ENCODE measurements at places on chromosomes 6 and 20.

- DNase-seq: no peak
These were observed 259.6 kb downstream of the TBC1D7 start for GRCh38 chr6:13068586-13069210.

- DNase-seq: no peak
These were observed 129.5 kb upstream of the SUPT3H start for GRCh38 chr6:45507186-45507585.

GRCh38 chr6:25155211-25155610, 124.0 kb upstream of the CARMIL1 start:
- DNase-seq: no peak

- DNase-seq: no peak
These were observed 30.9 kb downstream of the LRRC1 start for GRCh38 chr6:53825532-53826321.

DNA sequence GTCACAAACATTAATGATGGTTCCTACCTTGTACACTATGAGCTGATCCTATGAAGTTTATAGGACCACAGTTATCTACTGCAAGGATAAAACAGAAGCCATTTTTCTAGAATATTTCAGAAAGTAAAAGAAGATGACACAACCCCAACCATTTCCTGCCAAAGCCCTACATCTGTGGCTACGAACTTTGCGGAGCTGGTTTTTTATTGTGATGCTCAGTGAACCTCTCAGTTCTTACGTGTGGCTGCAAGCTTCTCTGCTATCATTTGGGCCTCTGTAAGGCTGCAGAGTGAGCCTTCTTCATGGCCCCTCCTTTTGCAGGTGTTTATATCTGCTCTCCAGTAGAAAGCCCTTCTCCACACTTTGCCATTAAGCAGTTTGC, 17.8 kb upstream of the TAGAP start:
- no peak for DNase-seq

- no peak for DNase-seq
These were observed 52.8 kb upstream of the RIPOR2 start for GRCh38 chr6:24988562-24988961.

- DNase-seq: peak; percentile 75
These were observed 50.5 kb upstream of the ASIP start for GRCh38 chr20:34190679-34191090.

DNA sequence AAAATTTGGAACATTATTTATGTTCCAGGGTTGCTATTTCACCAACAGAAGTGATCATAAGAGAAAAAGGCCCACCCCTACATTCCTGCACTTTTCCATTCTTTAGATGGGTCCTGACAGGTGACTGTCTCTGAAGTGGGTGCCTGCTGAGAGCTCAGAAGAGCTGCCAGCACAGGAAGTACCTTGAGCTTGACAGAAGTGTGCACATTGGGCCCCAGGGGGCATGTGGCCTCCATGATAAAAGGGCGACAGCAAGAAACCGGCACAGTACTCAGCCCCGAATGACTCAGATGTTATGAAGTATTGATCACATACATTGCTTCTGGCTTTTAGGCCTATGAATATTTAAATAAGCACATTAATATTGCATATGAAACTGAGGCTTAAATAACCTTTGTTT, 150.4 kb downstream of the PCSK2 start:
- DNase-seq: no peak

DNA sequence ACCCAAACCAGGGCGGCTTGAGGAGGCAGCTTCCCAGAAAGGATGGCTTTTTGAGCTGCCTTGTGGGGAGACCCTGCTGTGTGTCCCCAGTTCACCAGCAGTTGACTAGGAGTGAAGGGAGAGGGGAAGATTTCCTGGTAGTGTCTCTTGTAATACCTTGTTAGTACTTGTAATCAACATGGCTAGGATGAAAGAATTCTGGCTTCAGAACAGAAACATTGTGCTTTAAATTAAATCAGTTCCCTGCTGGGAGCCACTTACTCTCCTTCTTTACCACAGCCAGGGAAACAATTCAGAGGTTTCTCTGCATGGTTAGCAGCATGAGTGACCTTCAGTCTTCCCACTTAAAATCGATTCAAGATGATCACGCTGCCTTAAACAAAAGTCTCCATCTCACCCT, 525.4 kb upstream of the ID4 start:
- no peak for DNase-seq

GRCh38 chr6:9131616-9132015, 696.3 kb upstream of the SLC35B3 start:
- no peak for DNase-seq

DNA sequence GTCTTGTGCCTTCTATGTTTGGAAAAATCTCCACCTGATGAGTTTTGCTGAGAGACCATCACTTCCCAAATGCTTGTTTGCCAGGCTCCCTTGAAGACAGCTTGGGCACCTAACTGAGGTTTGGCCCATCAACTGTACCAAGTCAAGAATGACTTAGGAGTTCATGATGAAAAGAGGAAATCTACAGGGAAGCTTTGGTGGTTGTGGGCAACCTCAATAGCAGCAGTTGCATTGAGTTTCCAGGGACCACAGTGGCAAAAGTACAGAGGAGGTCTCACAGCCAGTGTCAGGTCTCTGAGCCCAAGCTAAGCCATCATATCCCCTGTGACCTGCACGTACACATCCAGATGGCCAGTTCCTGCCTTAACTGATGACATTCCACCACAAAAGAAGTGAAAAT, 49.7 kb upstream of the PHACTR1 start:
- DNase-seq: no peak

DNA sequence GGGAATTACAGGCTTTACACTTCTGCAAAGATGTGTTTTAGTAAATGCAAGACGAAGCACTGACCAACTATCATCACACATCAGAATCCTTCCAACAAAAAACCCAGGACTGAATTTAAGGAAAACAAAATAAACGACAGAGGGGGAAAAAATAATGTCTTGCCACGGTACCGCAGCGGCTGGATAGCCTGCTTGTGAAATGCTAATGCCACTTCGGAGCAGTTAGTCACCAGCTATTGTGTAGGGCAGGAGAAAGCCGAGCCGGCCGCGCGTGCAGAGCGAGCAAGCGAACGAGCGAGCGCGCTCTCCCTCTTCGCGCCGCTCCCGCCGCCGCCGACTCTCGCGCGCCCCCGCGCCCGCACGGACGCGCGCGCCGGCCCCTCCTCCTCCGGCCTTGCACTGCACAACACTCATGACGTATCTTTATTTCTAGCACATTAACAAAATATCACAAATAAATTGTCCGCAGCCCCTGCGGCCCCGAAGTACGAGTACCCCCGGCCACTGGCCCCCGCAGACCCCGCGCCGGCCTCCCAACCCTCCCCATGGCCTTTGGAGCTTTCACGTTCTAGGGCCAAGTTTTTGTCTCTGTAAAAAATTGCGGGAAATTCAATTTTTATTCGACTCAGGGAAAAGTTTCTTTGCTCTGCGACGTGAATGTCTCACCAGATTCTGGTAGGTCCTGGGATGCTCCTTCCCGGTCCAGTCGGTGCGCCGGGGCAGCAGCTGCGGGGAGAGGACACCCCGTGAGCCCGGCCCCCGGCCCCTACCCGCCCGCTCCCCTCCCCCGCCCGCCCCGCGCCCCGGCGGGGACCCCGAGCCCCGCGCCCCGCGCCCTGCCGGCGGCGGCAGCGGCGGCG, 1.0 kb downstream of the PHIP start:
- peak; percentile 82 for DNase-seq

DNA sequence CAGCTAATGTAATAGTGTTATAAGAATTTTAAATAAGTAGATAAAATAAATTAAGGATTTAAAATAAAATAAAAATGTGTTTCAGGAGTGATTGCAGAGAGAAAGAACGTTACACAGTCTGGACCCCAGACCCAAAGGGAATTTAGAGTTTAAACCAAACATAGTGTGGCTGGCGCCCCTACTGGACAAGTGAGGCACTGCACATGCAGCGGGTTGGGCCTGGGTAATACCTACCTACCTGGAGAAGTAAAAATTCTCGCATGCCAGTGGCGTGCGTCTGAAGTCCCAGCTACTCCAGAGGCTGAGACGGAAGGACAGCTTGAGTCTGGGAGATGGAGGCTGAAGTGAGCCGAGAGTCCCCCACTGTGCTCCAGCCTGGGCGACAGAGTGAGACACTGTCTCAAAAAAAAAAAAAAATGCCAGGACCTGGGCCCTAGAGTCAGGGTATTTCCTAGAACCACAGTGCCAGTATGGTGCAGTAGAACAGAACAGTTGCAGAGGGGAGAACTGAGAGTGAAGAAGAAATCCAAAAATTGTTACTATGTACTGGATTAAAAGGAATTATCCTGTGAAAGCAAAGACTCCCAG, 71.4 kb upstream of the TCF21 start:
- DNase-seq: no peak

DNA sequence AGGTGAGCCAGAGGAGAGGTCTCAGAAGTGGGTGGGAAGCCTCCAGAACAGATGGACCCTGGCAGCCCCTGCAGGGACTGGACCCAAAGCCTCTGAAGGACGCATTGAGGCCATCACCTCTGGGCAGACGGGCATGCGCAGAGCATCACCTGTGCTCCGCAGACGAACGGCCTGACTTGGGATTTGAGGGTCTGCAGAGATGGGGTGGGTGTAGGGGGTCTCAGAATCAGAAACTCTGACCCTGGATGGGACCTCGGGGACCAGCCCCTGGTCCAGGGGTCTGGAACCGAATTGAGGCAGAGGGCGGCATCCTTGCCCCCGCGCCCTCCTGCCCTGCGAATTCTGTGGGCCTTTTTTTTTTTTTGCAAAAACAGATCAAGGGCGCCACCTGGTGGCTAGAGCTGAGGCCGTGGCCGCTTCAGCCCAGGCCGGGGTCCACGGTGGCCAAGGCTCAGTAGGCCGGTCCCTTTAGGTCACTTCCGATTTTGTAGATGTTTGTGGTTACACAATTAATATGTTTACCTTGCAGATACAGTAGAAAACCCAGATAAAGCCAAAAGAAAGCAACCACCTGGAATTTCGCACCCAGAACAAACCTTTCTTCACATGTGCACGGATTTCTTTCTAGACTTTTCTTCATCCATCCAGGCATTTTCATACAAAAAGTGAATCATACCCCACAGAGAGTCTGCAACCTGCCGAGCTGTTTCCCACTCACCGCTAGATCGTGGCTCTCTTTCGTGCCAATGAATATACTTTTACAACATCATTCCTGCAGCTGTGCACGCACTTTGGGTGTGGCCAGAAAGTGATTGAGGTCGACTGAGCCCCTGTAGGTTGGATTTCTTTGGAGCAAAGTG, 25.9 kb downstream of the ZBP1 start:
- DNase-seq: peak; percentile 13

GRCh38 chr6:52176550-52176949, 9.6 kb upstream of the IL17A start:
- DNase-seq: no peak

GRCh38 chr20:47770935-47771334, 14.3 kb downstream of the SULF2 start:
- no peak for DNase-seq

DNA sequence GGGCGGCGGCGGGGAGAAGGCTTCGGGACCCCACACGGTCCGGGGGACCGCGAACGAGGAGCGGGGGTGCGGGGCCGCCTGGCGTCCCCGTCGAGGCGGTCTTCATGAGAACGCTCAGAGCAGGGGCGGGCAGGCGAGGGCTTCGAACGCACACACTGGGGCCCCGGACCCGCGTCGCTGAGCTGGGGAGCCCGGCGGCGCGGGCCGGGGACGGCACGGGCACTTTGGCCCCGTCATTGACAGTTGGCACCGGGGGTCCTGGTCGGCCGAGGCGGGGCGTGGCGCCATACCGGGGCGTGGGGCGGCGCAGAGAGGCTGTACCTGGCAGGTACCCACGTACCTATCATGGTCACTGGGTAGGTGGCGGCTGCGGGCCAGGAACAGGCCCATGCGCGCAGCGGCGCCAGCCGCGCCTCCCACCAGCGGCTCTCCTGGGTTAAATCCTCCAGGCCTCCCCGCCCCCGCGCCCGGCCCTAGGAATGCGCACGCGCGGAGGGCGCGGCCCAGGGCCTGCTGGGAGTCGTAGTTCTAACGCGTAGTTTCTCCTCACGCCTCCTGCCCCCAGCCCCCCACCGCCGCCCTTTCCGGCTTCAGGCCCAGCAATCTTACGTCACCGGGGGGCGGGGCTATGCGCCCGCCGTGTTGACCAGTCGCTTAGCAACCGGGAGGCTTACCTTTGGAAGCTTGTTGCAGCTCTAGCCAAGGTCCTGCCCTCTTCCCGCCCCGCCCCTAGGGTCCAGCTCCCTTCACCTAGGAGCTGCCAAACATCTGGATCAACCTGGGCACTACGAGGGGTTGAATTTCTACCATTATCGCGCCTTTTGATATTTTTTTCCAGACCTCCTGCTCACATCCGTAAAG, at the start of the genes PACRG and PRKN:
Gene PACRG (plus strand): TSS at position 653 of the 861 bp plus-strand sequence.
Gene PRKN (minus strand): TSS at position 445 of the 861 bp plus-strand sequence.
- DNase-seq: peak; percentile 94

GRCh38 chr20:49030954-49031619, 15.0 kb upstream of the CSE1L start:
- peak; percentile 13 for DNase-seq

GRCh38 chr6:107642095-107642860, 152.4 kb downstream of the SOBP start:
- no peak for DNase-seq

- no peak for DNase-seq
These were observed 1.5 kb upstream of the RREB1 start for GRCh38 chr6:7106215-7106751.

GRCh38 chr6:13769655-13770053, 44.7 kb downstream of the MCUR1 start:
- no peak for DNase-seq

- peak; percentile 13 for DNase-seq
These were observed 25.1 kb upstream of the FAM8A1 start for GRCh38 chr6:17574866-17575560.

DNA sequence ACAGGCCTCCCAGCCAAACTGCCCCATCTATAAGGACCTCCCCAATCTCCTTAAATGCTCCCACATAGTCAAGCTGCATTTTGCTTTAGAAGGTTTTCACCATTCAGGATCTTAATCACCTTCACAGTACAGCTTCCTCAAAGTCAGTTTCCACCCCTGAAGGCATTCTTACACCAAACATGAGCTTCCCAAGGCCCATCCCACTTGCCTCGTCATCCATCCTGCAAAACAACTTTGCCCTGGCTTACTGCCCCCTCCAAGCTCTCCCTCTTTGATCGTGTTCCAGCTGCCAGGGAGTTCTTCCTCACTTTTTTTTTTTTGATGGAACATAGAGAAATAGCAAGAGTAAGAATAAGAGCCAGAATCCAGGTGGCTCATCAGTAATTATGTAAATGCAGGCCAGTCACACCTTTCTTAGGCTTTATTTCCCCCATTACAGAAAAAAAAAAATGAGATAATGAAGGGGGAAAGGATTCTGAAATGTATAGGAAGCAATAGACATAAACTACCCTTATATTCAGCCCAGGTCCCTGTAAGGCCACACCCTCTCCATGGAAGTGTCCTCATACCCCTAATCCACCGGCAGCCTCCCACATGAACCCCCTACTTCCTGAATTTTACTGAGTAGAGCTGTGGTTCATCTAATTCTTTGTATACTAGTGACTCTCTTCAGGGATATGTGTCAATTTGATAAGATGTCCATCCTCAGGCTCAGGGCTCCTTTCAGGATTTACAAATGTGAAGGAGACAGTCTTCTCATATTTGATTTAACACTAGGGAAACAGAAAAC, 12.7 kb downstream of the TRIM27 start:
- no peak for DNase-seq

- no peak for DNase-seq
These were observed 112.4 kb downstream of the NOL4L start for GRCh38 chr20:32472581-32473207.

- no peak for DNase-seq
These were observed 53.2 kb upstream of the BMP2 start for GRCh38 chr20:6714279-6714711.
